Caki2 (cell line): ENCODE measurements at places on chromosomes 1 and 21. TPM values are rescaled to one million over a fixed set of nuclear protein-coding genes. Genes with fewer than 3 reads are reported as not detected.
A peak's percentile ranks its signal among the peaks of the same experiment; 100 is the strongest.

GRCh38 chr1:167443757-167444156 is 74.6 kb downstream of the CD247 start:
- no peak for DNase-seq

DNA sequence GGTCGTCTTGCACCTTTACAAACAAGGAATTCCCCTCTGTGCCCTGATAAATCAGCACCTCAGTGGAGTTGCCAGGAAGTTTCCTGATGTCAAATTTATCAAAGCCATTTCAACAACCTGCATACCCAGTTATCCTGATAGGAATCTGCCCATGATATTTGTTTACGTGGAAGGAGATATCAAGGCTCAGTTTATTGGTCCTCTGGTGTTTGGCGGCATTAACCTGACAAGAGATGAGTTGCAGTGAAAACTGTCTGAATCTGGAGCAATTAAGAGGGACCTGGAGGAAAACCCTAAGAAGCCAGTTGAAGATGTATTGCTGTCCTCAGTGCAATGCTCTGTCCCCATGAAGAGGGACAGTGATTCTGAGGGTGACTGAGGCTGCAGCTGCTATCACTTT is 38.3 kb downstream of the ZFYVE9 start:
- DNase-seq = no peak

Gene DHRS3
- 489 and 550 TPM in 2 replicates for total RNA-seq

DNA sequence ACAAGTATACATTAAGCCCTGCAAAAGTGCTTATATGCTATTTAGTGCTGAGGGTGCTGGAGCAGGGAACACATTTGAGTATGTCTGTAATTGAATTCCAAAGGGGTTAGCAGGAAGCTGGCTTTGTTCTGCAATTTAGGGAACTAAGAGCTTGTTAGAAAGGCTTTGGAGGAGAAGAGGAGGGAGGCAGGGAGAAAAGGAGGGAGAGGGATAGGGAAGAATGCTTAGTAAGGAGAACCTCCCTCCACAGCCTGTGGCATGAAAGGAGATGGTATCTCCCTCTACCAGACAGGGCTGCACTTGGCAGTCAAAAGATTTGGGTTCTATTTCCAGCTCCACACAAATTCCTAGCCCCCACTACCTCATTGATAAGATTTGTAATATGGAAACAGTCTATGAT is 217.8 kb downstream of the DAB1 start:
- no peak for DNase-seq

GRCh38 chr1:18974606-18975005 is 18.1 kb upstream of the IFFO2 start:
- DNase-seq = no peak

- DNase-seq = no peak
Observed at GRCh38 chr1:226082959-226083301, 20.4 kb downstream of the H3-3A start.

Gene TEDDM1
- total RNA-seq = not detected in 2 replicates

Gene CBR1
- total RNA-seq = 470 and 520 TPM in 2 replicates

GRCh38 chr1:65946376-65946775 is 153.7 kb downstream of the PDE4B start:
- no peak for DNase-seq

Gene PRAMEF17
- not detected in 2 replicates for total RNA-seq

Gene NPHS2
- total RNA-seq = not detected in 2 replicates

Gene SELL
- not detected in 2 replicates for total RNA-seq

Gene PRKAA2
- 3.9 and 4.9 TPM in 2 replicates for total RNA-seq

DNA sequence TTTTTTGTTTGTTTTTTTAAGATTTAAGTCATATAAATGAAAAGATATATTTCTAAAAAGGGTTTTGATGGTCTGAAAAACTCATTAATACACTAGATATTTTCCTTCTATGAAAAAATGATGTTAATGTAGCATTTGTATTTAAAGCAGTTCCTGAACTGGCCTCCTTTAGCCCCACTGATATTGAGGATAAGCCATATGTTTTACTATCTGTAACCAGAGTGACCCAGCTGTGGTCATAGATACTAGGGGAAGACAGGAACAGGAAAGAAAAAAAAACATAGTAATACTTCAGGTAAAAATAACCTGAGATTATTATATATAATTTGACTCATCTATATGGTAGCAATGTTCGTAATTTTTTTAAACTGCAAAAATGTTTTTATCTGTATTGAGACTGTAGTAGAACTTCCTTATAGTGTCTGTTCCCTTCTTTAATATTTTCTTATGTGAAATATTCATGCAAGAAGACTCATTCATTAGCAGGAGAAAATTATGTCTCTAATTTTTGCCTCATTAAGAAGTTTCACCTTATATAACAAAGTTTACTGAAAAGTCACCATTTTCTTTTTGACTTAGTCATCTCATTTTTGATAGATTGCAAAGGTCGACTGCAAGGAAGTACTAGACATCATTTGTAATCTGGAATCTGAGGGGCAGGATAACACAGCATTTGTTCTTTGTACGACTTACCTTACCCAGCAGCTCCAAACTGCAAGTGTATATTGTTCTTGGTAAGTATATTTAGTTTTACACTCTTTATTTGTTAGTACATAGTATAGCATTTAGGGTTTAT is 25.6 kb upstream of the TMCO2 start:
- DNase-seq = no peak

- DNase-seq = peak; percentile 9
Observed at GRCh38 chr1:66873111-66873510, 51.5 kb downstream of the DNAI4 start.

GRCh38 chr21:33414068-33414467 is 10.9 kb downstream of the IFNGR2 start:
- DNase-seq = no peak

- DNase-seq = no peak
Observed at GRCh38 chr1:230293390-230293700, 132.8 kb downstream of the PGBD5 start.

- no peak for DNase-seq
Observed at GRCh38 chr1:85656256-85656655, 52.0 kb downstream of the ZNHIT6 start.
